Aorta (tissue), 5 donors: ENCODE measurements at places on chromosomes 3 and 15.

DNA sequence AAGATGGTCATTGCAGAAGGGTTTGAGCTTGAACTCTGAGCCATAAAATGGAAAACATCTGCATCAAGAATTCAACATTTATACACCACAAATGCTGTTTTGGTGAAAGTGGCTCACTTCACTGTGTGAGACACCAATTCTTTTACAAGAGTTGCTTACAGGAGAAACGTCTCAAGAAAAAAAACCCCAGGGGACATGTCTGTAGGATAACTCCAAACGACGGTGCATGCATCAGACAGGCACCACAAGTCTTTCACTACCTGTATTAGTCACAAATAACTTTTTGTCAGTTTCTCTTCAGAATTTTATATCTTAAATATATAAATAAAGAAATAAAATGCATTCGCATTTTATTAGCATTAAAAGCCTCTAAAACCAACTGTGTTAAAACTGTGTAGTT, 164.3 kb downstream of the EFHB start:
- no peak for DNase-seq

DNA sequence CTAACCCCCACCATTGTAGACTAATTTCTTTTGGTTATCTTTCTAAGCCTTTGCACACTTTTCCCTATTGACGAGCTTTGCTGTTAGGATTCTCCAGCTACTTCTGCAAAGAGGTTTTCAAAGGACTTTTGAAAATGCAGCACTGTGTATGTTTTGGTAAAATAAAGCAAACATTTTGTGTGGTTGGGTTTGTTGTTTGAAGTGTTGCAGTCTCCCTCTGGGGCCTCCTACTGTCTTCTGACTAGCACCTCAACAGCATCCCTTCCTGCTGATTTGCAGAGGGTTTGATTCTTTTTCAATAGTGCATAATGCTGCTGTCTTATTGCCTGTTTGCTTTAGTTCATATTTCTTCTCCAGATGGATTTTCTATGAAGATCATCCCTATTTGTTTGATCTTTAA, 775.1 kb upstream of the CFAP20DC start:
- DNase-seq: no peak

DNA sequence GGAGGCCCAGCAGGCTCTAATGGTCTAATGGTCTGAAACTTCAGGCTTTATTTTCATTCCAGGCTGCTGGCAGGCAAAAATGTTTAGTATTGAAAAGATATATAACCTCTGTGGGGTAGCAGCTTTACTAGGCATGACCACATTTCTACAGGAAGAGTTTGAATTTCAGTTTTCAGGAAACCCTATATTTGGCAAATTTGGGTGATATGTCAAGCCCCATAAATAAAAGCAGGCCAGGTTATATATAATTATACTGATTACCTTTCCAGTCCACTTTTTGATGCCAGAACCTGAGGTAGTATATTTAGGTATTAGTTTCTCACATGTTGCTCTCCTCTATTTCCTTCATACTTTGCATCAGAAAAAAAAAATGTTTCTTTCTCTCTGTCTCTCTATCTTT, 37.2 kb upstream of the PHLDB2 start:
- DNase-seq: no peak

DNA sequence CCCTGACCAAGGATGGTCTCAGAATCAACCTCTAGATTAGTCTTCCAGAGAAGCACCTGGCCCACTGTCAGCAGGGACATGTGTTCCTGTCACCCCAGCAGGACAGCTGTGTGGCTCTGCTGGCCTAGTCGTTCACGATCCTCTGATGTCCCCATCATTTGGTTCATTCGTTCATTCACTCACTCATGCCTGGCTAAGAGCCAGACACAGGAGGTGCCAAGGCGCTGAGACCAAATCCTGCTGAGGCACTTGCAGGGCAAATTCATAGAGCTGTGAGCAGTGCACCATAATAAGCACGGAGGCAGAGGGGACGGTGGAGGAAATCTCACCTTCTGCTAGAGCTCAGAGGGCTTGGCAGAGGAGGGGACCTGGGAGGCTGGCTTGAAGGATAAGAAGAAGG, 49.9 kb upstream of the FGD5 start:
- no peak for DNase-seq

DNA sequence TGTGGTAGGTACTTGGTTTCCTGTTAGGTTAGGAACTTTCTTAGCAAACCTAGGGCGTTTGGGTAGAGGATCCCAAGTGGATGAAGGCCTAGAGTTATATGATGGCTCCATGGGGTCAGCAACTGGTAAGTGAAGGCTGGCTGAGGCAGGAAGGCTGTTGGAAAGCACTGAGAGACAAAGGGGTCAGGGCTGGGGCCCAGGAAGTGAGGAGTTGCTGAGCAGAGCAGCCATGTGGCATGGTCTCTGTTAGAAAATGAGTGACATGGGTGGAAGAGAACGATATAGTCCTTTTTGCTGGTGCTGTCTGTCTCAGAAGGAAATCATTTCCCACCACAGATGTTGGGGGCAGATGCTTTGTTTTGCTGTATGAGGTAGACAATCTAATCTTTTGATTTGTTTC, 34.5 kb upstream of the MGLL start:
- no peak for DNase-seq
